ENCODE measurements at places on chromosomes 4 and X. TPM values are rescaled to one million over a fixed set of nuclear protein-coding genes. Genes with fewer than 3 reads are reported as not detected.

Gene GLRA3
- not detected for total RNA-seq

Gene HCCS
- 35.8 TPM for total RNA-seq

Gene KCNIP4
- total RNA-seq = not detected

Gene GPAT3
- total RNA-seq = 5.3 TPM

DNA sequence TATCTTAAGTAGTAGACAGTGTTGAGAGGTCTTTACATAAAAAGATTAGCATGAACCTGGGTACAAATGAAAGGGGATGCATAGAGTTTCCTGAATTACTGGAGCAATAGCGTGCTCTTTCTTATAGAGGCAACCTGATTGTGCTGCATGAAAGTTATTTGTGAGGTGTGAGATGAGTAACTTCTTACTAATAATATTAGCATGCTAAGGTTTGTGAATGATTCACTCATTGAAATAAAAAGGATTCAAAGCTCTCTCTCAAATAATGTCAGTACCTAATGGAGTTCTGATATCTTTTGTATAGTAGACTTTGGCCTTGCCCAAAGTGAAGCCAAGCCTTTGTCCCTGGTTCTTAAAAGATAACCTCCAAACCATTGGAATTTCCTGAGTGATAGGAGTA lies 131.0 kb upstream of the CXXC4 start:
- DNase-seq = no peak

Gene RHOXF2
- total RNA-seq = not detected

Data from IMR-90 (cell line).